ENCODE measurements at places on chromosomes 13 and 19.
A peak's percentile ranks its signal among the peaks of the same experiment; 100 is the strongest.

DNA sequence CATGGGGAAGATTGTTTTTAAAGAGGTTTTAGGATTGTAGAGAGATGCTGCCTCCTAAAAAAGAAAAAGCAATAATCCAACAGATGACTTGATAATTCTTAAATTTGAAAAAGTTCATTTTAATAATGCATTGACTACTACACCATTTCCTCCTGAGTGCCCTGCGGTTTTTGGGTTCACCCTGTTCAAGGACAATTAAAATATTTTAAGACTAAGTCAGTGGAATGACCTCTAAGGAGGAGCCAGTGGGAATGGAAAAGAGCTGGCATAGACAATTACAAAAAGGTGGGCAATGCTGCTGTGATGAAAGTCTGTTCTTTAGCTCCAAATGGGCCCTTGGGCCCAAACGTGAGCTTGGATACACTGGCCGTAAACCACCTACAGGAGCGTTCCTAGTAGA is 217.8 kb downstream of the LHFPL6 start:
- no peak for DNase-seq

DNA sequence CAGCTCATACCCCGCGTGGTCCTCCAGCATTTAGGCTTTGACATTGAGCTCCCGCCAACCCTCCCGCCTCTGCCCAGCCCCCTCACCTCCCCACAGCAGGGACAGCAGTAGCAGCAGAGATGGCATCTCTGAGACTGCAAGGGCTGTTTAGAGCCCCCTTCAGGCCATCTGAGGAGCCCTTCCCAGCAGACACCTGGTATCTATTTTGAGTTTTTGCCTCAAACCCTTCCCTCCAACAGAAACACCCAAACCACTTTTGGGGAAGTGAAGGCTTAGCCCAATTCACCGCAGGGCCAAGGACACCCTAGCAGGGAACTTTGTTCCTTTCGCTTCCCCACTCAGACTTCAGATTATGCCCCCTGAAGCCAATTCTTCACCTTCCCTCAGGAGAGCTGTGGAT is 6.3 kb upstream of the ZNF175 start:
- DNase-seq, result peak; percentile 45

DNA sequence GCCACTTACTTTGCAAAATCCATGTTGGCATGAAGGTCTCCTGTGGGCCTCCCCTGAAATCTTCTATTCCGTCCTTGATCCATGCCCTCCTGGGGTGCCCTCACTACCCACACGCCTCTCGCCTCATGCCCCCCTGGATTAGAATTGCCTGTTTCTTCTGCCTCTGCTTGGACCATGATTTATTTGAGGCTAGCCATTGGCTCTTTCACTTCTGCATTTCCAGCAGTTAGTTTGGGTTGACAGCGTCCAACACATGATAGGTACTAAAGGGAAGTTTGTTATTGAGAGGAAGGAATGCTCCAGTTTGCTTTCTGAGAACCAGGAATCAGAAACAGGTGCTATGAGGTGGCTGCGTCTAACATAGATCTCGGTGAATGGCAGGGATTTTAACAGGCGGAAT is 30.5 kb upstream of the TPTE2 start:
- peak; percentile 25 for DNase-seq

GRCh38 chr13:110115591-110115990 is 191.4 kb downstream of the COL4A1 start:
- DNase-seq, result no peak

DNA sequence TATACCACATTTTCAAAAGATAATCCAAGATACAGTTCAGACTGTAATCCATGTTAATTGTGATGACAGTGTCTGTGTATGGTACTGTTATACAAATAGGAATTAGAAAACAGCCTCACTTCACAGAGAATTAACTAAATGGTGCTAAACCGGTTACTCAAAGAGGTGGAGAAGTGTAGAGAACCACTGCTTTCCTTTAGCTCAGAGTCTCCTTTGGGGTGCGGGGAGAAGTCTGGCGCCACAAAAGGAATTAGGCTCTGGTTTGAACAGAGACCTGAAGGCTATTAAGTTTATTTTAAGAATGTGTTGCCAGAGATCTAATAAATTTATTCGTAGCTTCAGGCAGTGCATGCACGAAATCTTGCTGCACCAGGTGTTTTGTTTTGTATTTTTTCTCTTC is 65.8 kb downstream of the FREM2 start:
- DNase-seq, result no peak

GRCh38 chr13:66128201-66128600 is 1101.9 kb downstream of the PCDH9 start:
- DNase-seq, result no peak

DNA sequence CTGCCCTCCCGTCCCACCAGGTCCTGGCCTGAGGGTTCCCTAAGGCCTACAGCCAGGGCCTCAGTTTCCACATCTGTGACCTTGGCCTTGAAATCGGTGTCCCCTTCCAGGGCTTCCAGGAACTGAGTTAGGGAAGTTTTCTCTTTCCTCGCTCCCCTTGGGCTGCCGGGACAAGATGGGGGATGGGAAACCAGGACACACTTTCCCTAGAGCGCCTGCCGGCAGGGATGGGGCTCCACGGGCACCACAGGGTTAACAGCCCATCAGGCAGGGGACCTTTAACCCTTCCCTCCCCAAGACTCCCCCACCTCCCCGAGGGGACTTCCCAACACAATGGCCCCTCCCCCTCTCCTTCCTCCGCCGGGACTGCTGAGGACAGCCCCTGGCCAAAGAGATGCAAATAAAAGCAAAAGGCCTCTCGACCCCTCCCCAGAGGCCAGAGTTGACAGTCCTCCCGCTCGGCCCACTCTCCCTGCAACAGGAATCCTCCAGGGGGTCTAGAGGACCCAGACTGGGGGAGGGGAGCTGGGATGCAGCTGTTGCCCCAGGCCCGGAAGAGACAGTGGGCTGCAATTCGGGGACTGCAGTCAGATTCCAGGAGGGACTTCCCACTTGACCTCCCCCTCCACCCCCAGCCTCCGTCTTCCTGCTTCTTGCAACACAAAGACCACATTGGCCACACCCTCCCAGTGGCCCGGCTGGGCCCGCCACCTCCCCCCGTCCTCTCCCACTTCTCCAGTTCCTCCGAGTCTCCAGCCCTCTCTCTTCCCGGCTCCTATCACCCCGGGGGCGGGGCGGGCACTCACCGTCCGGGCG is 3.4 kb downstream of the BBC3 start:
- DNase-seq, result peak; percentile 93

GRCh38 chr19:55646889-55647731 is 902 bp upstream of the CCDC106 start:
- DNase-seq, result no peak

- no peak for DNase-seq
Observed at GRCh38 chr13:101690871-101691270, 238.4 kb downstream of the ITGBL1 start.

All from suppressor macrophage (primary cell).